ENCODE measurements at places on chromosomes 16 and 17. TPM values are rescaled to one million over a fixed set of nuclear protein-coding genes. Genes with fewer than 3 reads are reported as not detected.

PERCC1 gene
- not detected for total RNA-seq

PIMREG gene
- not detected for total RNA-seq

PRSS53 gene
- 4.4 TPM for total RNA-seq

ASPA gene
- total RNA-seq = not detected

MTSS2 gene
- 6.9 TPM for total RNA-seq

PRR14 gene
- total RNA-seq = 89.1 TPM

CSH2 gene
- total RNA-seq = 3.6 TPM

TPSAB1 gene
- total RNA-seq = not detected

RAP1GAP2 gene
- 109 TPM for total RNA-seq

MAPT gene
- 2.3 TPM for total RNA-seq

GLP2R gene
- not detected for total RNA-seq

DNASE1L2 gene
- 0.42 TPM for total RNA-seq

OTOA gene
- 0.10 TPM for total RNA-seq

CRYBA1 gene
- not detected for total RNA-seq

SOX15 gene
- not detected for total RNA-seq

HNF1B gene
- total RNA-seq = not detected

VASN gene
- total RNA-seq = 0.55 TPM

KRTAP2-1 gene
- total RNA-seq = not detected

ZNF747 gene
- total RNA-seq = 7.6 TPM

C16orf92 gene
- total RNA-seq = not detected

TMIGD1 gene
- total RNA-seq = not detected

ATP1B2 gene
- not detected for total RNA-seq

ZFP3 gene
- 2.5 TPM for total RNA-seq

TNFRSF13B gene
- total RNA-seq = not detected

RAMP2 gene
- not detected for total RNA-seq

CBX1 gene
- 16.9 TPM for total RNA-seq

TEKT3 gene
- not detected for total RNA-seq

EMP2 gene
- total RNA-seq = not detected

CCDC78 gene
- total RNA-seq = 3.7 TPM

TMEM92 gene
- total RNA-seq = not detected

C1QTNF8 gene
- not detected for total RNA-seq

CARD14 gene
- not detected for total RNA-seq

CPHXL2 gene
- total RNA-seq = not detected

KRTAP9-8 gene
- not detected for total RNA-seq

SPATA2L gene
- 30.8 TPM for total RNA-seq

LPO gene
- not detected for total RNA-seq

ITGAL gene
- 322 TPM for total RNA-seq

TBC1D3H gene
- not detected for total RNA-seq

ALDH3A1 gene
- total RNA-seq = not detected

KRTAP1-5 gene
- total RNA-seq = not detected

TMEM100 gene
- total RNA-seq = not detected

FOXC2 gene
- total RNA-seq = not detected

CFAP97D1 gene
- not detected for total RNA-seq

CCL16 gene
- not detected for total RNA-seq

C17orf78 gene
- not detected for total RNA-seq

NGFR gene
- total RNA-seq = 0.52 TPM

MT1F gene
- 3.3 TPM for total RNA-seq

CPSF4L gene
- total RNA-seq = not detected

HIC1 gene
- total RNA-seq = 8.1 TPM
